ENCODE measurements at places on chromosomes 1 and 21.

GRCh38 chr1:147852706-147853225, 49.8 kb upstream of the GJA8 start:
- no peak for DNase-seq

GRCh38 chr21:41316200-41317062, at the start of gene FAM3B:
Gene FAM3B, plus strand, starts transcription at chr21:41316801. Its CDS starts 79 bp downstream, at chr21:41316880.
- no peak for DNase-seq

DNA sequence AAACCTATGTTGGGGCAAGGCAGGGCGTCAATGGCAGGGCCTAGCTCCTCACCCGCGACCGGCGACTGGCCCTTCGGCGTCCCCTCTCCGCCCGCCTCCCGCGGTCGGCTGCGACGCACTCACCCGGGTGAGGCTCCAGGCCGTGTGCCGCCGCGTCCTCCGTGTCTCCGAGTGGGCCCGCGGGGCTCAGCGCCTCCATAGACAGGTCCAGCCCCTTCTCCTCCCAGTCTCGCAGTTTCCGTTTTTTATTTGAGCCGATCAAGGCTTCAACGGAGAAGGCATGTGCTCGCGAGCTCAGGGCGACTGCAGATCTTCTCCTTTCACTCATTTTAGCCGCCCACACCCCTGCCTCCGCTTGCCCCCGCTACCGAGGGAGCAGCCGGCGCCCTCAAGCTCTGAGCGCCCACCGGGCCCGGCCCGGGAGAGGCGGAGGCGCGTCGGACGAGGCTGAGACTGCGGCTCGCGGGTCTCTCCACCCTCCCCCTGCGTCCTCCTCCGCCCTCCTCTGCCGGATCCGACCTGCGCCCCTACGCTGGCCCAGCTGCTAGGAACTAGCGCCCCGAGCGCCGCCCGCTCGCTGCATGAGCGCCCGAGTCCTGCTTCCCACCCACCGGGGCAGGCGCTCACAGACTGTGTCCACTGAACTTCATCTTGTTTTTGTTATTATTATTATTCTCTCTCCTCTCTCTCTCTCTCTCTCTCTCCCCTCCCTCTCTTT, 516 bp downstream of the TBX15 start:
- peak; percentile 15 for DNase-seq

GRCh38 chr21:15139898-15140297, 75.1 kb upstream of the NRIP1 start:
- no peak for DNase-seq

DNA sequence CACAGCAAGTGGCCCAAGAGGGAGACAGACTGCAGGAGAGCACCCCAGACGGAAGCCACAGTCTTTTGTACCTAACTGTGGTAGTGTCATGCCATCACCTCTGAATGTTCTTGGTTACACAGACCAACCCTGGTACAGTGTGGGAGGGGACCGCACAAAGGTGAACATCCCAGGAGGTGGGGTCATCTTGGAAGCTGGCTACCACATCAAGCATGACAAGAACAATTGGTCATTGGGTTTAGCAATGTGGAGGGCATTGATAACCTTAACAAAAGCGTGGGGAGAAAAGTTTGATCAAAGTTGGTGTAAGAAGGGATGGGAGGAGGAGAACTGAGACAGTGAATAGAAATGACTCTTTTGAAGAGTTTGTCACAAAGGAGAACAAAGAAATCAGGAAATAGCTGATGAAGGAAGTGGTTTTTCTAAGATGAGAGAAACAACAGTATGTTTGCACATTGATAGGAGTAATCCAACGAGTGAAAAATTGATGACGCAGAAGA, 87.1 kb upstream of the CACNA1E start:
- peak; percentile 61 for DNase-seq

- no peak for DNase-seq
Observed at GRCh38 chr1:101060992-101061391, 35.4 kb upstream of the DPH5 start.

GRCh38 chr1:65477414-65478378, 57.2 kb downstream of the LEPR start:
- no peak for DNase-seq

DNA sequence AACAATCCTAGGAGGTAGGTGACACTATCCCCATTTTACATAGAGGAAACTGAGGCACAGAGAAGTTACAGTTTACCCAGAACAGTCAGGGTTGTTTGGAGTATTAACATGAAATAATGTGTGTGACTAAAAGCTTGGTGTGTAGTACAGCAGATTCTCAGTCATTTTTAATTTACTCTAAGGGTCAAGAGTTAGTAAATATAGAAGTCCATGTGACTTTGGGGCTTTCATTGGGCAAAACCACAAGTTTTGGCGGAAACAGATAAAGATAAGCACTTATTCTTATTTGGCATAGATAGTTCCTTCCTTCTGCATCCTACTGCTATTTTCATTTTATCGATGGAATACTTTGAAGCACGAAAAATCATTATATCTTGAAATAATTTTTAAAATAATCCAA, 128.5 kb downstream of the DNM3 start:
- no peak for DNase-seq
